ENCODE measurements at places on chromosomes 5 and 9.
A peak's percentile ranks its signal among the peaks of the same experiment; 100 is the strongest.

GRCh38 chr5:113230711-113231652, 203.8 kb downstream of the TSSK1B start:
- DNase-seq, result no peak

DNA sequence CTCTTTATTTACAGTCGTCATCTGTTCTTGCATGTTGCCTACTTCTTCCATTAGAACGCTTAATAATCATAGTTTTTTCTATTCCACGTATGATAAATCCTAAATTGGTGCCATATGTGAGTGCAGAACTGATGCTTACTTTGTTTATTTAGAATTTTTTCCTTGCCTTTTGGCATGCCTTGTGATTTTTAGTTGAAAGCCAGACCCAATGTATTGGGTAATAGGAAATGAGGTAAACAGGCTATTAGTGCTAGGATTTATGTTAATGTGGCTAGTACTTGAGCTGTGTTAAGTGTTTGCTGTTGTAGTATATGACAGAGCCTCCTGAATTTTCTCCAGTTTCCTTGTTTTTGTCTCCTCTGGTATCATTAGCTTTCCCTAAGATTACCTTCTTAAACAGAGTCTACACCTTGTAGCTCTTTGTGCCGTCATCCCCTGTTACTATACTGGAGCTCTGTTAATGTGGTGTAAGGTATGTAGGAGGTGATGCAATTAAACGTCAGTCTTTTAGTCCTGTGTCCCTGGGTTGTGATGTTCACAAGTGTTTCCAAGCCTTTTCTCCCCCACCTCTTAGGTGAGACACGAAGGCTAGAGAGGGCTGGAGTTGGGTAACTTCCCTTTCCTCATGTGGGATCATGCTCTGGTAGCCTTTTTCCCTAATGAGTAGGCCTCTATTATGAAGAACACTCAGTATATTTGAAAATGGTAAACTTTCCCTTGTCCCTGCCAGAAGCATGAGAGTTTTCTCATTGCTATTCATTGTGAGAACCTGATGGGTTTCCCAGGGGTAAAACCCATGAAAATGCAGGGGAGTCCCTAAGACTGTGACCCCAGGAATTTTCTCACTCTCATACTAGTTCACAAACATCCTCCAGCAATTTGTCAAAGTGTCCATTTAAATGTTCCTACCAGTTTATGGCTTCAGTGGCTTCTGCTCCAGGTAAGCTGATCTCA, 21.2 kb downstream of the SPATA31D3 start:
- DNase-seq, result no peak

DNA sequence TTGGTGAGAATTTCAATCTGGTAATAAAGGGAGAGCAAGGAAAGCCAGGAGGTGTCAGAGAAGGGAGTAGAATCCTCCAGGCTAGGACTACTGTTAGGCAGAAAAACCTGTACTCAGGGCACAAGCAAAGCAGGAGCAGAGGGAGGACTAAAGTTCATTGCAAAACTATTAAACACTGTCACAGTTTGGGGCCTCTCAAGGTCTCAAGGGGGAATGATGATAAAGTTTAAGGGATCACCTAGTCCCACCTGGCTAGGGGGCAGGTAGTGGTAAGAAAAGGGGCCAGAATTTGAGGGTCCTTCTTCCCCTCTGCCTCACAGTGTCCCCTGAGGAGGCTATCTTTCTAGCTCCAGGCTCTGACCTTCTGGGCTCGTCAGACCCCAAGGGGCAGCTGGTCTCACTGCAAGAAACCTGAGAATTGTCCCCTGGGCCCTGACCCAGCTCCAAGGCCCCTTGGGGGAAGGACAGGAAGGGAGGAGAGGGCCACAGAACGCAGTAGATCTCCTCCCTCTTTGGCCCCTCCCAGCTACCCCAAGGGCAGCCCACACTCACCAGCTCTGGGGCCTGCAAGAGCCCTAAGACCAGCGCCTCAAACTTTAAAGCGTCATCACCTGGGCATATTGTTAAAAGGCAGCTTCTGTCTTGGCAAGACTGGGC, 974 bp downstream of the CCDC69 start:
- no peak for DNase-seq

GRCh38 chr5:98768160-98768959, 5.1 kb upstream of the RGMB start:
- peak; percentile 69 for DNase-seq

DNA sequence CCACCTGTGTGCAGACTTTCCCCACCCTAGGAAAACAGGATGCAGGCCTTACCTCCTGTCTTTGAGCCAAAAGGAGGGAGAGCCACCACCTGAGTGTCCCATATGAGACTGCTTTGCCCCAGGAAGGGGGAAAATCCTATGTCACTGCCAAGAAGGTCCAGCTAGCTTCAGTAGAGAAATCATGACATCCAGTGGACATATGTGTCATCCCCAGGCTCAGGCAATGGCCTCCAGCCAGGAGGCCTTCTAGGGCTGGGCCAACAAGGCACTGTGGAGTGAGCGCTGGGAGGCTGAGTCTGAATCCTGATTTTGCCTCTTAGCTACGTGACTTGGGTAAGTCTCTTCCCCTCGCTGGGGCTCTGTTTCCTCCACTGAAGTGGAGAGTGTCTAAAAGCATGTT, 60.2 kb downstream of the SMIM23 start:
- DNase-seq, result no peak

Measured in putamen (tissue), 1 donor.